ENCODE measurements at places on chromosomes 16 and 17.

GRCh38 chr17:35534576-35535093, 2.8 kb downstream of the SLFN12L start:
- no peak for DNase-seq

DNA sequence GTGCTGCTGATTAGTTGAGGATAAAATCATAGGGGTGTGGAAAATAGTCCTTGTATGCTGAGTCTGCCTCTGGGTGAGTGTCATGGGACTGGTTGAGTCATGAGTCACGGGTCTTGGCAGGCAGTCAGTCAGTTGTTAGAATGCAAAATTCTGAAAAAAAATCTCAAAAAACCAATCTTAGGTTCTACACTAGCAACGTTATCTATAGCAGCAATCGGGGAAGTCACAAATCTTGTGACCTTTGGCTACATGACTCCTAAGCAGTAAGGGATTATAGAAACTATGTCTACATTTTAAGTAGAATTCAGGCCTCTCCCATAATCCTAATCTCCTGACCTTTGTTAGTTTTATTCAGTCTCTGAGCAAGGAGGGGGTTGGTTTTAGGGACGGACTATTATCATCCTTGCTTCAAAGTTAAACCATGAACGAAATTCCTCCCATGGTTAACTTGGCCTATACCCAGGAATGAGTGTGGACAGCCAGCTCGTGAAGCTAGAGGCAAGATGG, 18.0 kb upstream of the PMFBP1 start:
- DNase-seq: no peak

- no peak for DNase-seq
Observed at GRCh38 chr16:88667461-88667860, 4.6 kb upstream of the MVD start.

- DNase-seq: no peak
Observed at GRCh38 chr16:8788578-8789172, 8.8 kb downstream of the TMEM186 start.

- DNase-seq: no peak
Observed at GRCh38 chr17:45288825-45289224, 26.9 kb upstream of the SPATA32 start.

GRCh38 chr16:57815987-57816745, 13.9 kb upstream of the KIFC3 start:
- DNase-seq: peak; percentile 66

DNA sequence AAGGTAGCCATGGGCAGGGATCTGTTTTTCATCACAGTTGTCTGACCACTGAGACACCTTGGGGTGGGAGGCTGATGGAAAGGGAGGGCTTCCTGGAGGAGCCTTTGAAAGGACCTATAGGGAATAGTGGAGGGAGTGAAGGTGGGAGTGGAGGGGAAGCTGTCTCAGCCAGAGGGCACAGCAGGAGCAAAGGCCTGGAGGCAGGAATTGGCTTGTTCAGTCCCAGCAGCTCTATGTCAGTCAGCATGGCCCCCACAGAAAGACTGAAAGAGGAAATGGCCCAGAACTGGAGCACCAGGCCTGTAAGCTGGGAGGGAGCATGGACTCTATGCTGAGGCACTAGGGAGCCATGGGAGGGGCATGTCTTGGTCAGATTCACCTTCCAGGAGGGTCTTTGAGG, 12.8 kb upstream of the CBFB start:
- DNase-seq: no peak

- DNase-seq: no peak
Observed at GRCh38 chr16:580946-581498, 8.8 kb upstream of the RAB40C start.

DNA sequence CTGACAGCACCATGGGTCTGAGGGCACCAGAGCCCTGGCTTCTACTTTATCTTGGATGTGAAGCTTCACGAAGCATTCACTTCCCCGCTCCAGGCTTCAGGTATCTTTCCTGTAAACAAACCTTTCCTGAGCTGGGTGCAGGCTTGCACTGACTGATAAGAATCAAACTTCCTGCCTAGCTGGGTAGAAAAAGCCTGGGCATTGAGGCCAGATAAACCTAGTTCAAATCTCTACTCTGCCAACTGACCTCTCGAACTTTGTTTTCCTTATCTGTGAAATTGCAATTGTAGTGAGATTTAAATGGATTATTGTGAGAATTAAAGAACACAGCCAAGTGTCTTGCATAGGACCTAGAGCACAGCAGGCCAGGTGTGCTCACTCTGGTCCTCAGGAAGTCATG, 2.9 kb upstream of the TMEM208 start:
- DNase-seq: no peak

- no peak for DNase-seq
Observed at GRCh38 chr17:74002241-74002640, 201.2 kb upstream of the RPL38 start.
